ENCODE measurements at places on chromosomes 16 and 17.

- no peak for DNase-seq
Measured at GRCh38 chr16:23310217-23310616, 8.1 kb downstream of the SCNN1B start.

DNA sequence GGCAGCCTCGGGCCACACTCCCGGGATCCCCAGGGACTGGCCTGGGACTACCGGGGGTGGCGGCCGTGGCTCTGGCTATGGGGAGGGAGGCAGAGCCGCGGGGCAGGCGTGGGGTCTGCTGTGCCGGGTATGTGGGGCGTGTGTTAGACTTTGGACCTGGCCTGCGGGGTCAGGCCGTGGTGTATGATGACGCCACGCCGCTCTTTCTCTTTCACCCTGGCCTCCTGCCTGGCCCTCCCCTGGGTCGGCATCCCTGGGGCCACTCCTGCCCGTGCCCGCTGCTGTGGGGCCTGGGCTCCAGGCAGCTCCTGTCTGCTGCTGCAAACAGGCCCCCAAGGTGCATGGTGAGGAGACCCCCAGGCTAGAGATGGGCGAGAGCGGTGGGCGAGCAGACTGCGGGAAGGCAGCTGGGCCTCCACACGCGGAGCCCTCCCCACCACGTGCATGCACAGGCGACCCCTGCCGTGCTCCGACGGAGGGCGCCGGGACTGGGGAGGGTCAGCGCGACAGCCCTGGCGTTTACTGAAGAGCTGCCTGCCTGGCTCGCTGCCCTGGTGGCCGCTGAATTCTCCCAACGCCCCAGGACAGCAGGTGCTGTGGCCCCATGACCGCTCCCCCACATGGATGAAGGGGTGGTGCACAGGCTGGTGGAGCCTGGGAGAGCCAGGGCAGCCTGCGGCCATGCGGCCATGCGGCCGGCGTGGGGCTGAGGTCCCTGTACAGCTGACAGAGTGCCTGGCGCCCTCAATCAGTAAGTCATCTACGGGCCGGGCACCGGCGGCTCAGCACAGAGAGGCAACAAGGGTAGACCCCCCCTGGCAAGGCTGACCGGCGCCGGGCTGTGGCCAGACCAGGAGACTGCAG is 16.0 kb downstream of the CAPN15 start:
- no peak for DNase-seq

DNA sequence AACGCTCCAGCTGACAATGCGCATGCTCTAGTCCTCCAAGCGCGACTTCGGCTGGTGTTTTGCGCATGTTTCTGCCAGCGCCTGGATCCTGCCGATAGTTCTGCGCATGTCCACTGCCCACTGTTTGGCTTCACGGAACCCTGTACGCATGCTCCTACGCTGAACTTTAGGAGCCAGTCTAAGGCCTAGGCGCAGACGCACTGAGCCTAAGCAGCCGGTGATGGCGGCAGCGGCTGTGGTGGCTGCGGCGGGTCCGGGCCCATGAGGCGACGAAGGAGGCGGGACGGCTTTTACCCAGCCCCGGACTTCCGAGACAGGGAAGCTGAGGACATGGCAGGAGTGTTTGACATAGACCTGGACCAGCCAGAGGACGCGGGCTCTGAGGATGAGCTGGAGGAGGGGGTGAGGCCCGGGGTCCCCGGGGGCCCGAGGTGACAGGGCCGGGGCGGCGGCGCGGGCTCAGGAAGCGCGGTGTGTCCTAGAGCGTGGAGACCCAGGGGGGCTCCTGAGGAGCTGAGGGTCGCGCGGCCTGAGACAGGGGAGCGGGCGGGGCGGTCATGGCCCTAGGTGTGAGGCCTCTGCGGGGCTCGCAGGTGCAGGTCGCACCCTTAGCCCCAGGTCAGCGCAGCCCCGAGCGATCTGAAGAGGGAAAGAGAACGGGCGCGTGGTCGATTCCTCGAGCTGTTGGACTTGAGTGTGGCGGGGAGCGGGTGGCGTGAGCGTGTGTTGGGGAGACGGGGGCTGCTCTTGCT is at the start of the genes RPS6KB1 and TUBD1:
Gene RPS6KB1 (plus strand): TSS at position 198 of the 752 bp plus-strand sequence. CDS start 64 bp downstream, at position 262.
Gene TUBD1 (minus strand): TSS at position 20 of the 752 bp plus-strand sequence. CDS start 1,941 bp downstream, outside the sequence.
- peak; percentile 98 for DNase-seq

- DNase-seq, result no peak
Measured at GRCh38 chr16:7946142-7946541, 613.5 kb downstream of the RBFOX1 start.

- DNase-seq, result no peak
Measured at GRCh38 chr16:19715566-19715965, 2.5 kb downstream of the KNOP1 start.
